Left forelimb (tissue), 1 donor: ENCODE measurements at places on chromosomes 3 and 15.

- DNase-seq = no peak
Measured at GRCh38 chr3:69130689-69131088, 8.3 kb upstream of the LMOD3 start.

DNA sequence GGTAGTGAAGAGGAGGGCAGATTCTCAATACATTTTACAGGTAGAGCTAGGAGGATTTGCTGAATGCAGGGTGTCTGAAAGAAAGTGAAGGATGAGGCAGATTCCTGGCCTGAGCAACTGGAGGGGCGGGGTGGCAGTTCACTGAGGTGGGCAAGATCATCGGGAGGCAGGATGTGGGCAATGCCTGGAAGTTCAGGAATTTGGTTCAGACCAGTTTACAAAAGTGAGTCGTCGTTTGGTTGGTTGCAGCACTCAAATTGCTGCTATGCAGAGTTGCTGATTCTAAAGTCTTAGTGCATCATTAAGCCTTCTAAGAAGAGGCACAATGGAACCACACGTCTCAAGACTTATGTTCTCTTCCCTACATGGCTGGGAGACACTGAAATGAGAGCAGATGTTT, 134.0 kb downstream of the MFSD1 start:
- no peak for DNase-seq

DNA sequence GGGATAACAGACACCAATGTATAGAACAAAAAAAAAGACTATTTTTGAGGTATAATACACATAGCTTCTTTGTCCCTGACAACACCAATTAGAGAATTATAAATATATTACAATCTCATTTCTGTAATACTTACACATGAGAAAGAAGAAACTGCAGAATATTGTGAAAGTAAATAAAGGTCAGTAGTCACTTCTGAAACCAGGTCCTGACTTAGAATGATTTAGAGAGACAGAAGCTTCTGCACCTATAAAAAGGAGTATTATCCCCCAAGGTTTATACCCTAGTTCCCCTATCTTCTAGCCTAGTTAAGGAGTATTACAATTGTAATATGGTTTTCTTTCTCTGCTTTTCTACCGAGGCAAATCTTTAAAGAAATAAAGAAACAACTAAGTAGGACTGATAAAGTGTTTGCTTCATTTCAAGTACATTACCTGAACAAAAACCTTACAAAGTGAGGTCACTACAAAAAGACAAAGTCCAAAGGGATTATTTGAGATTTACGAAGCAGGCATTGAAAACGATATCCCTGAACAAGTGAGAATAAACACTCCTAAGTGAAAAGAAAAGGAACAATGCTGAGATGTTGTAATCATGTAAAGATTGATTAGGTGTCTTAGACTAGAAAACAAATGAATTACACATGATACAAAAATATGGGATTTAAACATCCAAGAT, 103.0 kb downstream of the GBE1 start:
- DNase-seq = no peak

DNA sequence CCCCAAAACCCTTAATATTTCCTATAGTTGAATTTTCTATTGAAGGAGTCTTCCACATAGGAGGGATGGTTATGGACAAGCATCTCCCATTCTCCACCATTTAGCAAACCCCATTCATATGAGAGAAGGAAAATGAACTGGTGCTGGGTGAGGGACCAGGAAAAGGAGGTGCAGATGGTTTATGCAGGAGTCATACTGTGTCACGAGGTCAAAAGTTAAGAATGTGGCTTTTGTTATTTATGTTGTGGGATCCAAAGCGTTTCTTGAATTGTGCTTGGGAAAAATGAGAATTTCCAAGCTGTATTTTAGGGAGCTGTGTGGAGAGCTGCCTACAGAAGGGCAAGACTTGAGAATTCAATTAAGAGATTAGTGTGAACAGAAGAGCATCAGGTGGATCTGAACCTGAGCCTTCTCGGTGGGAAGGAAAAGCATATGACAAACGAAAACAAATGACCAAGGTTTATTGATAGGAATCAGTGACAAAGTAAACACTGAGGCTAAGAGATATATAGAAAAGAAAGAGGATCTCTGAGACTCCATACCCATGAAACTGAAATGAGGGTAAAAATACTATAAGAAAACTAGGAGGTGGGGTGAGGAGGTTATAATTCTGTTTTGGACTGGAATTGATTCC, 473.3 kb upstream of the NR2F2 start:
- no peak for DNase-seq

GRCh38 chr3:120506076-120506827, 55.5 kb upstream of the FSTL1 start:
- no peak for DNase-seq

DNA sequence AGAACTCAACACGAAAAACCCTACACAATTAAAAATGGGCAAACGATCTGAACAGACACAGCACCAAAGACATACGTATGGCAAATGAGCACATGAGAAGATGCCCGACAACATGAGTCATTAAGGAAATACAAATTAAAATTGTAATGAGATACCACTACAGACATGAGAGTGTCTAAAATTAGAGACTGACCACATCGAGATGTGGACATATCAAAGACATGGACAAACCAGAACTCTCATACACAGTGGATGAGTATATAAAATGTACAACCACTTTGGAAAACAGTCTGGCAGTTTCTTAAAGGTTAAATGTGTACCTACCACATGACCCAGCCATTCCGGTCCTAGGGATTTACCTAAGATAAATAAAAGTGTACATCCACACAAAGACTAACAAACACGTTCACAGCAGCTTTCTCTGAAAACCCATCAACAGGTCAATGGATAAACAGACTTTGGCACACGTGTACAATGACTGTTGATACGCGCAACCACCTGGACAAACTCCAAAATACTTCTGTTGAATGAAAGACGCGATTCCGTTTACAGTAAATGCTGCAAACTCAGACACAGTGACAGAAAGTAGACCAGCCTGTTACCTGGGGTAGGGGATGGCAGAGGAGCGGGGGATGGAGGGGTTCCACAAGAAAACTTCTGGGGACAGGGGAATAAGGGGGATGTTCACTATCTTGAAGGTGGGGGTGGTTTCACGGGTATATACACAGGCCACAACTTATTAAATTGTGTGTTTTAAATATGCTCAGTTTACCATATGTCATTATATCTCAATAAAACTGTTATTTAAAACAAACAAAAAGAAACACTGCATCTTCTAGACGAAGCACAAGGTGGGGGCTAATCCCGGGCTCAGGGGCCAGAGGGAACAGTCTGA, 2.1 kb downstream of the TNK2 start:
- no peak for DNase-seq

GRCh38 chr15:101123222-101123910, 128.5 kb downstream of the CHSY1 start:
- no peak for DNase-seq

GRCh38 chr3:159548675-159549335, 439.8 kb upstream of the IL12A start:
- DNase-seq = no peak

DNA sequence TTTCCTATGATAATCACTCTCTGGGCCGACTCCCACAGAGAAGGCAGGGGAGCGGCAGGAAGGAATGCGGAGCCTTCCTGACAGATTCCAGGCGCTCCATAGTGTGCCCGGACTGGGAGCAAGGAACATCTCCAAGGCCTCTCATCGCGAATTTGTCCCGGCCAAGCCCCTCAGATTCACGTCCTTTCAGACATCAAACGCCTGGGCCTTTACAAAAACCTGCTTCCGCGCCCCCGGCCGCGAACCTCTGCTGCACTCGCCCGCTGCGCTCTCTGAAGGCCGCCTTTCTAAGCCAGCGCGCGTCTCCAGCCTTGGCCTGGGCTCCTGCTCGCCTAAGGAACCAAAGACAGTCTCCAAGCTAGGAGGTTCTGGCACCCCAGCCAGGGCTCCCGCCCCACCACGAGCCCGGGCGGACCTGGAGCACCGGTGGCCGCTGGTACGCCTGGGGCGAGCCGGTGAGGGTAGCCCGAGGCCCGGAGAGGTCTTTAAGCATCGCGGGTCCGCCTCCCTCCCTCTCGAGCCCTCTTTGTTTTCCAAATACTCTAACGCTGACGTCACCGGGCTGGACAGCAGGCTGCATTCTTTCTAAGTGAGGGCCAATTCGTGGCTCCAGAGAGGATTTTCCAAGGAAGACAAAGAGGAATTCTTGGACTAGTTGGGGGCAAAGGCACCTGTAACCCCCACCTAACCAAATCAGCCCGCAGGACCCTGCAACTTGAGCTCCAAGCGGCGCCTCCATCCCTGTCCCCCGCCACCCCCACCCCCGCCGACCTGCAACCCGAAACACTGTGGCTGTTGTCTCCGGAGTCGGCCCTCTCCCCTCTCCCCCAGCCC, 759 bp downstream of the AMOTL2 start:
- peak; percentile 91 for DNase-seq

- no peak for DNase-seq
Measured at GRCh38 chr15:100602823-100603393, 519 bp downstream of the ASB7 start.

GRCh38 chr15:101052681-101053121, 133.5 kb downstream of the LRRK1 start:
- peak; percentile 25 for DNase-seq

DNA sequence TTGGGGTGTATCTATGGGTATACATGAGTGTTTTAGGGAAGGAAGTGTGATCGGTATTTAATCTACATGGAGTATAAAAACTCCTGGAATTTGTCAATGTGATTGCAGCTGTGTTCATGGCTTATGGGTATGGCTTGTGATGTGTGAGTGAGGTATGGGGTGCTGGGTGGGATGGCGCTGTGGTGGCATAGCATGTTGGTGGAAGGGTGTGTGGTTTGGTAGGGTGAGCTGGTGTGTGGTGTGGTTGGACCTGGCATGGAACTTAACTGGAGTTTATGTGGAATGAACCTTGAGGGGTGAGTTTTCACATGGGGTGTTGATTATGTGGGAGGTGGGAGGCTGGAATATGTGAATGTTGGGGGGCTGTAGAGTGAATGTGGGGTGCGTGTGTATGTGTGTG, 492 bp upstream of the MOBP start:
- no peak for DNase-seq

GRCh38 chr15:78130466-78131294, 565 bp downstream of the CIB2 start:
- DNase-seq = peak; percentile 61

- no peak for DNase-seq
Measured at GRCh38 chr3:143002727-143003126, 1.4 kb downstream of the U2SURP start.

DNA sequence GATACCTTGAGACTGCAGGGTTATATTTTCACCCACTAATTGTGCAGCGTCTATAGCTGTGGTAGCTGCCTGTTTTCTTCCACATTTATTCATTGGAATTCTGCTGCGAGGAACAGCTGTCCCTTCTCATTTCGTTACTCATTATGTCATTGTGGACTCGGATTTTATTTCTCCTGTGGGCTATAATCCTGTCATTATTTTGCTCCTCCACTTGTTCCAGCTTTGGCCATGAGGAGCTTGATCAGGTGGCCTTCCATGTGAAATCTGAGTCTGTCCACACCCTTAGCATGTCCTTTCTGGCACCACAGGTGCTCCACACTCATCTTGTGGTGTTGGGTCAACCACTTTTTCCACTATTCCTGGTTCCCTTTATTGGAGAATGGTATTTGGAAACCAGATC, 14.8 kb downstream of the LYSMD4 start:
- DNase-seq = no peak

GRCh38 chr15:92098869-92099268, 245.4 kb downstream of the SLCO3A1 start:
- no peak for DNase-seq

DNA sequence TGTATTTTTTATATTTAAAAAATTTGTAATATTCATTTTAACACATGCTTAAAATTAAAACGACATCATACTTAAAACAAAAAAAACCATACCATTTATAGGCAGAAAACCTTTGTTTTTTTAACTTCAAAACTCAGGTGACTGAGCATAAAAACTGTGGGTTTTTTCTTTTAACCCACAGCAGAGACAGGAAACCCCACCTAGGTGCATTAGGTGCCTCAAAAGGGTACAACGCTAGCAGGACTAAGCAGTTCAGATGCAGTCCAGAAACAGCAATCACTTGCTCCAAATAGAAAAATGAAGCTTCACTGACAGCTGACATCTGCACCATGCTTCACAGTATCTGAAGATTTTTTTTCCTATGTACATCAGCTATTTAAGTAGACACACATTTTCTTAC, 52.3 kb downstream of the GLB1 start:
- no peak for DNase-seq

DNA sequence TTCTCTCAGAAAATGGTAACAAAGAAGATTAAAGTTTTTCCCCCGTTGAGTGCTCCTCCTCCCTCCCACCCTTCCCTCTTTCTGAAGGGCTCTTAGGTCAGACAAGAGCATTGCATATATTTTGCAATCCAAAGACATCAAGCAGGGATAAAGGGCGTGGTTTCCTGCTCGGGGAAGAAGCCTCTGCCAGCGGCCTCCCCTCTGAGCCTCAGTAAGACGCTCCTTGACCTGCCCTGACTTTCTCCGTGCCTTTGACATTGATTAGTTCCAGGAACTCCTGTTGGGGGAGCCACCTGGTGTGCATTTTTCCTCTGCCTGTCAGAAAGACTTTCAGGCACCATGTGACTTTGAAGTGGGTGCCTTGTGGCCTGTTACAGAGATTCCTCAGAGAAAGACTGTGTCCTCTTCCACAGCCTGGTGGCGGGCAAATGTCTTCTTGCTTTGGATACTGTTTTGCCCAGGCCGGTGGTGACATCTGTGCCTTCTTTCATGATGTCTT, 87.2 kb upstream of the TBL1XR1 start:
- no peak for DNase-seq

- no peak for DNase-seq
Measured at GRCh38 chr3:181362378-181362777, 349.3 kb upstream of the SOX2 start.

DNA sequence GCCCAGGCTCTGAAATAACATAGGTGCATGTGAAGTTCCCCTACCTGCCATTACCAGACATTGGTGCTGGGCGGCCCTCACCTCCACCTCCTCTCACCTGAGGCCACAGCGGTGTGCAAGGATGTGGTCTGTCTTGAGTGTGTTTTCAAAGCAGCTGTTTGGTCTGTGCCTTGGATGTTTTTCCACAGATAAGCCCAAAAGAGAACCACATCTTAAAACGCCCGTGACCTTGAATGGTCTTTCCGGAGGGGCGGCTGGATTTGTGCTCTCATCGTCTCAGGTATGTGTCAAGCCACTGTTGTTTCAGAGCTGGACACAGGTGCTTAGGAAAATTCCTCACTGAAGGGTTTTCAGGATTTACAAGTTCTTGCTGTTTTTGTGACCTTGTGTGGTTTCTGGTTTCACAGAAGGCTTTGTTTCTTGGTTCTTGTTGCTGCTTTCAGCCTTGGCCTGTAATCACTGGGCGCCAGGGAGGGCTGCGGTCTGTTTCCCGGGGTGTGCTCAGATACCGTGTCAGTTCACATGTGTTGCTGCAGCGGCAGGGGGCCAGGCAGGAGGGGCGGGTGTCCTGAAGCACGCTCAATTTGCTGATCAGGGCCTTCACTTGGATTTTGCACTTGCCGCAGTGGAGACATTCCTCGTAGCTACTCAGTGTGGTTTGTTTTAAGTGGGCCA, 128.4 kb downstream of the IGF1R start:
- DNase-seq = no peak
